ENCODE measurements at places on chromosomes 3 and 15.

- no peak for DNase-seq
Observed at GRCh38 chr3:45367453-45367871, 20.9 kb upstream of the LARS2 start.

GRCh38 chr3:112297714-112298113 is 3.7 kb upstream of the SLC9C1 start:
- DNase-seq = peak; percentile 87

- DNase-seq = no peak
Observed at GRCh38 chr3:72189339-72189738, 404.4 kb upstream of the PROK2 start.

DNA sequence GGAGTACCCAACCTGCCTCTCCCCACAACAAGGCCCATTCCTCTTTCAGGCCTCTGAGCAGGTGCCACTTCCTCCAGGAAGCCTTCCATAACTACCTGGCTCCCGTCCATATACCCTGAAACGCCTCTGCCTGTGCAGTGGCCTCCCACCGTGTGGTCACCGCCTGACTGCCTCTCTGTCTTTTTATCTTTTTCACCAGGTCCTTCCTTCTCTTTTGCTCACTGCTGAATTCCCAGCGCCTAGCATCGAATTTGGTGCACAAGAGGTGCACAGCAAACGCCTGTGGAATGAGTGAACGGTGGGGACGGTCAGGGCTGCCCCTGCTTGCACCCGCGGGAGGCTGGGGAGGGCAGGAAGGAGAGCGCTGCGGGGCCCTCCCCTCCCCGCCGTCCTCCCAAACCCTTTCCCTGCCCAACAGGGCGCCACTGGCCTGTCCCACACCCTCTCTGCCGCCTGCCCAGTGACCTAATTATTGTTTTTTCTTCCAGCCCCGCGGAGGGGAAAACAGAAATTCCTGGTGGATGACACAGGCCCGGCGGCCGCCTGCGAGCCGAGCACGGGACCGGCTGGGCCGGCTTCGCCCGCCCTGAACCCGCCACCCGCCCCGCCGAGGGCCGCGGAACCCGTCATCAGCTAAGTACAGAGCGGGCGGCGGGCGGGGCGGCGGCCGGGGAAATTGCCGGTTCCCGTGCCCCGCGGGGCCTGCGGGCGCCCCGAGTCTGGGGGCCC is 140.1 kb downstream of the SMAD6 start:
- DNase-seq = no peak

DNA sequence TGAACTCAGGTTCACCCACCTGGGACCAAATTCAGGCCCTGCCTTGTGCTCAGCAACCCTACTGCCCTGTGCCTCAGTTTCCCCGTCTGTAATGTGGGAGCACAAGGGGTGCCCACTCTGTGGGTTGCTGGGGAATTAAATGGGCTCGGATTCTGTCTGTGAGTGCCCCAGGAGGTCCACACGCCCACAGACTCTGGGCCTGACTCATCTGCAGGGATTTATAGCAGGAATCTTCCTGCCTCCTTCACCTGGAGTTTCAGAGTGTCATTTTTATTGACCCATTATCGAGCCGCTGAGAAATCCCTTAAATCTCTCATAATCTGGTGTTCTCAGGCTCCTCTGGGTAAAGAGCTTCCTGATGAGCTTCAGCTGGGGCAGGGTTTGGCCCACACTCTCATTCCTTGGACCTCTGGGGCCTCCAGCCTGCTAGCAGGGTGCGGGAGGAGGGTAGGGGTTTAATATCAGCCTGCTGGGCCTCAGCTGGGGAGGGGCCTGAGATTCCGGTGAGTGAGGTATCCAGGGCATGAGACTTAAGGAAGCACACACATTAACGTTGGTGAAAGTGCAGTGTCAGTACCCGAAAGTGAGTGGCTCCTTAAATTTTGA is 16.4 kb downstream of the C3orf18 start:
- no peak for DNase-seq

DNA sequence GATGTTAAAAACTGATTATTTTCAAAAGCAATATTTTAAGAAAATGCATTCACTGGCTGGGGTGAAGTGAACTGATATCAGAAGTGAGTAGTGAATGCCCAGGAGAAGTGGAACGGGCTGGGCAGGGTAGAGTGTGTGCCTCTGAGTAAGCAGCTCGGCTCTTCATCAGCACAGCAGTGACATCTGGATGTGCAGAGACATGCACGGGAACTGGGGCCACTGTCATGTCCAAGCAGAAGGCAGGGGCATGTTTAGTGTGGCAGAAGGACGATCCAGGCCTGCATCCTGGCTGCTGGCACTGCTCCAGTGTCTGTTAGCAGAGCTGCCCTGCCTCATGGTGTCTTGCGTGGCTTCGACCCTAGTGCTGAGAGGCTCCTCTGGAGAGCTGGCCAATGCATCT is 305.6 kb upstream of the LRRFIP2 start:
- DNase-seq = no peak

DNA sequence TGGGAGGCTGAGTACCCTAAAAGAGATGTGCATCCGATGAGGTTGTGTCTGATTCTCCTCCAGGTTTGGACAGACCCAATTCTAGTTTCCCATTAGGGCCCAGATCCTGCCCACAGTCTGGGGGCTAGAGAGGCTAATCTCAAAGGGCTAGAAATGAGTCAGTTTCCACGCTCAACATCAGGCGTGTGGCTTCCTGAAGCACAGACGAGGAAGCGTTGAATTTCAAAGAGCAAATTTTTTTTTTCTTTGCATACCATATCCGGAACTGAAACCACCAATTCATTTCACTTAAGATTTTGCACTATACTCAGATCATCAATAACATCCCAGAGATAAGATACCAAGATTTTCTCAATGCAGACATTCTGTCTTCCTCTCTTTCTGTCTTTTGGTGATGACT is 173.8 kb upstream of the BCL6 start:
- peak; percentile 88 for DNase-seq

GRCh38 chr3:184568924-184569829 is 7.6 kb downstream of the EPHB3 start:
- DNase-seq = no peak

- DNase-seq = no peak
Observed at GRCh38 chr3:111096487-111097209, 25.0 kb downstream of the NECTIN3 start.

- DNase-seq = no peak
Observed at GRCh38 chr3:163863146-163863545, 1215.2 kb downstream of the SI start.

- no peak for DNase-seq
Observed at GRCh38 chr3:181253796-181254195, 264.3 kb upstream of the DNAJC19 start.

GRCh38 chr3:183725387-183725786 is 27.8 kb downstream of the YEATS2 start:
- DNase-seq = no peak

- no peak for DNase-seq
Observed at GRCh38 chr3:65664446-65664845, 374.3 kb downstream of the MAGI1 start.

- no peak for DNase-seq
Observed at GRCh38 chr15:55829826-55830225, 86.9 kb upstream of the PRTG start.

- no peak for DNase-seq
Observed at GRCh38 chr3:178804606-178805005, 267.0 kb downstream of the ZMAT3 start.

DNA sequence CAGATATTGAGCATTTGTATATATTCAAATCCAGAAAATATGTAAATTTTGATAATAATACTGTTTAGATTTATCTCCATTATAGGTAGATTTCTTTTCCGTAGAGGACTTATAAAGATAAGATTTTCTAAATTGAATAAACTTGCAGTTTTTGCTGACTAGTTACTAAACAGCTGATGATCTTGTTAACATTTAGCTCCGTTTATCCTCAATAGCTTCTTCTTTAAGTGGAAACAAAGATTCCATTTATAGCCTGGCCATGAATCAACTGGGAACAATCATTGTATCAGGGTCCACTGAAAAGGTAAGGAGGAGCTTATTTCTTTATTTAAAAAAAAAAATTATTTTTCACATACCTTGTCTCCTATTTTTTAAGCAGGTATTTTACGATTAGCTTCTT is 16.7 kb downstream of the WDR48 start:
- no peak for DNase-seq

DNA sequence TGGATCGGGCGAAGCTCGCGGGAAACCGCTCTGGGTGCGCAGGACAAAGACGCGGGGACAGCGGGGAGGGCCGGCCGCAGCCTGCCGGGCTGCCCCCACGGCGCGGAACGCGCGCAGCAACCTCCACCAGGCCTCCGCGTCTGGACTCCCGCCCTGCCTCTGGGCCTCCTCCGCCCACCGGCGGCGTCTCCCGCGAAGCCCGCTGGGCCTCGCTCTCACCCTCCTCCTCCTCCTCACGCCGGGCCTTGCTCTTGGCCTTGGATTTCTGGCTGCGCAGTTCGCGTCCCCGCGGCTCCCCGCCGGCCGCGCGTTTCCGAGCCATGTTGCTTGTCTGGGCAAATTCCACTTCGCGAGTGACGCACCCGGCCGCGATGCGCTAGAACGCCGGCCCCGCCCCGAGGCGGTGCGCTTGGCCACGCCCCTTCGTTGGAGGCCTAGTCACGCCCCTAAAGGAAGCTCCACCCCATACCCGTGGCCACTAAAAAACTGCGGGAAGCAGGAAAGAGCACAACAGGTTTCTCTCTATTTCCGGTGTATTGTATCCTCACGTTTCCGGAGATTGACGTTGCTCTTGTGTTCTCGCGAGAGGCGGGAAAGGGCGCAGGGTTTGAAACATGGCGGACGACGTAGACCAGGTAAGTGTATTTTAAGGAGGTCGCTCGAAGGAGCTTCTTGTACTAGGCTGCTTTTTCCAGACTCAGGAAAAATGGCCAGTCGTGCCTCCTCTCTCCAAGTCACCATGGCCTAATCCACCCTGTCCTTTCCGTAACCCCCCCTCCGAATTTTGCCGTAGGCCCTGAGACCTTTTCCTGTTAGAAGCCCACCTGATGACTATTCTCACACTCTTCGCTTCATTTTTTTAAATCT is at the start of the genes LSM3 and XPC:
Gene LSM3 (plus strand): TSS at position 571 of the 867 bp plus-strand sequence. CDS start 44 bp downstream, at position 615.
Gene XPC (minus strand): TSS at position 355 of the 867 bp plus-strand sequence. CDS start 33 bp downstream, at position 322.
- peak; percentile 99 for DNase-seq

GRCh38 chr3:86239946-86240345 is 751.0 kb downstream of the VGLL3 start:
- DNase-seq = no peak

DNA sequence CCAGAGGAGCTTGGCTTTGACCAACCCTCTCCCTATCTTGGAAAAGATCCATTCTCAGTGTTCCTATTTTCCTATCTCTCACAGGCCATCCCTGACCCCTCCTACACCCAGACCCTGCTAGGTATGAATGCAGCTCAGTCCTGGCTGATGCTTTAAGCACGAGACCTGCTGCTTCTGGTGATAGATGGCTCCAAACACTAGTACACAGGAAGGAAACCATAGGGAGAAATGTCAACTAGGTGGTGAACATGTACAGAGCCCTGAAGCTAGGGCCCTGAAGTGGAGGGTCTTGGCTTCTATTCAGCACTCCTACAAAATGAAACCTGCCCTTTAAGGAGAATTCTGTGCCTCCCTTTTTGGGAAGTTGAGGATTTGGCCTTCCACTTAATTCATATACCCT is 47.4 kb upstream of the MANF start:
- no peak for DNase-seq

DNA sequence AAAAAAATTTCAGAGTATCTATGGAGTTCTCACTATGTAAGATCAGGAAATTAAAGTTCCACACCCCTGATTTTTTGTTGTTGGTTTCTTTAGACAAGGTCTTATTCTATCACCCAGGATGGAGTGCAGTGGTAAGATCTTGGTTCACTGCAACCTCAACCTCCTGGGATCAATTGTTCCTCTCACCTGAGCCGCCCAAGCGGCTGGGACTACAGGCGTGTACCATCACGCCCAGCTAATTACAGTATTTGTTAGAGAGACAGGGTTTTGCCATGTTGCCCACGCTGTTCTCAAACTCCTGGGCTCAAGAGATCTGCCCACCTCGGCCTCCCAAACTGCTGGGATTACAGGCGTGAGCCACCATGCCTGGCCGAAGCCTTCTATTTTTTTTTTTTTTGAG is 12.4 kb downstream of the QRICH1 start:
- no peak for DNase-seq

DNA sequence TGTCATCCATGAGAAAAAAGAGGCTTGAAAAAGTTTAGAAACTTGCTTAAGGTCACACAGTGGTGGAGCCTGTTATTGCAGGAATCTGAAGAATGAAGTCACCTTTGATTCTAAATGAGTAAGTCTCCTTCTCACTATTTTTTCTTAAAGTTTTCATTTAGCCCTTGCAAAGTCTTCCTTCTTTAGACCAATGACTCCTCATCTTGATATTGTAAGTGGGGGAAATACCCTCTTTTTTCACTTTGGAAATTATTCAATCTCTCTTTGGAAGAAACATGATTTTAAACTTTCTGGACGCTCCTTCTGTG is 787 bp upstream of the SLMAP start:
- peak; percentile 65 for DNase-seq

GRCh38 chr3:10285272-10286132 is 7.2 kb downstream of the GHRL start:
- DNase-seq = no peak

DNA sequence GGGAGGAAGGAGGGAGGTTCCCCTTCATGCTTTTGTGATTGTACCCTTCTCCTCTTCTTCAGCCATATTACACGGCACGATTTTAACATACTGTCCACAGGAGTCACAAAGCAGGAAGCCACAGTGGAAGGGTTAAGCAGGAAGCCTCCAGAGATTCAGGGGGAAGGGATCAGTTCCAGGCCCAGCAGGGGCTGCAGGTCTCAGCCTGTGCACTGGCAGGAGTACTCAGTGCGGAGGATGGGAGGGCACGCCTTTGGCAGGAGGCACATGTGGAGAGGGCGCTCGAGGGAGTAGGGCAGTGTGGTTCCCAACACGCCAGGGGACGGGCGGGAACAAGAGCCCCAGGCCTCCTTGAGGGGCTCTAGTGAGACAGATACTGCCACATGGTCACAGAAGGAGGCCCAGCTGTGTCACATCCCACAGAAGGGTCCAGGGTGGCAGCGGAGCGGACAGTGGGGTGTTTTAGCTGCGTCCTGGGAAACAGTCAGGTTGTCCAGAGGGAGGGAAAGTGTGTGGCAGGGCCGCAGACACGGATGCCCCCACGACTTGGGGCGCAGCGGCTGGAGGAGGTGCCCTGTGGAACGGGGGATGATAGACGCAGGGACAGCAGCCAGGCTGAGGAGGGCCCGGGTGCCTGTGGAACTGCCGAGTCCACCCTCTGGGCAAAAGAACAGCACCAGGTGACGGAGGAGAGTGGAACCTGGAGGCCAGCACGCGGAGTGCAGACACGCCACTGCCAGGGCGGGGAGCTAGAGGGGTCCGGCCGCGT is 77.5 kb downstream of the CHSY1 start:
- no peak for DNase-seq

DNA sequence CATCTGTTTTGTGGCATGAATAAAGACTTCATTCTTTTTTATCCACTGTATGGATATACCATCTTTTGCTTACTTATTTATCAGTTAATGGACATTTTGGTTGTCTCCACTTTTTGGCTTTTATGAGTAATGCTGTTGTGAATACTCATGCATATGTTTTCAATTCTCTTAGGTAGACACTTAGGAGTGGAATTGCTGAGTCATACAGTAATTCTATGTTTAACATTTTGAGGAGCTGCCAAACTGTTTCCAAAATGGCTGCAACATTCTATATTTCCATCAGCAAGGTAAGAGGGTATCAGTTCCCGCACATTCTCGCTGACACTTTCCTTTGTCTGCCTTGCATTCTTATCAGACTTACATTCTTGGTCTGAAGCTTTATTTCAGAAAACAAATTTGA is 191.1 kb downstream of the WNT5A start:
- DNase-seq = no peak

All from NAMALWA (cell line).